ENCODE measurements at places on chromosomes 5 and 9. TPM values are rescaled to one million over a fixed set of nuclear protein-coding genes. Genes with fewer than 3 reads are reported as not detected.

Gene LHFPL2
- 14.4 TPM for total RNA-seq

Gene ADAMTS19
- total RNA-seq: not detected

Gene FOCAD
- total RNA-seq: 23.0 TPM

Gene FAM153A
- total RNA-seq: not detected
